ENCODE measurements at places on chromosomes 16 and 17. TPM values are rescaled to one million over a fixed set of nuclear protein-coding genes. Genes with fewer than 3 reads are reported as not detected.

GRCh38 chr16:3490911-3491629 is 4.2 kb downstream of the C16orf90 start:
- H3K4me1 ChIP-seq, result no peaks in the 10 kb centered on the region
- no peak overlapping the region for H3K27ac ChIP-seq
- no peaks in the 10 kb centered on the region for H3K27me3 ChIP-seq
- peaks cover 7% of the 10 kb centered on the region for H3K36me3 ChIP-seq
- no peak overlapping the region for H3K4me3 ChIP-seq

DNA sequence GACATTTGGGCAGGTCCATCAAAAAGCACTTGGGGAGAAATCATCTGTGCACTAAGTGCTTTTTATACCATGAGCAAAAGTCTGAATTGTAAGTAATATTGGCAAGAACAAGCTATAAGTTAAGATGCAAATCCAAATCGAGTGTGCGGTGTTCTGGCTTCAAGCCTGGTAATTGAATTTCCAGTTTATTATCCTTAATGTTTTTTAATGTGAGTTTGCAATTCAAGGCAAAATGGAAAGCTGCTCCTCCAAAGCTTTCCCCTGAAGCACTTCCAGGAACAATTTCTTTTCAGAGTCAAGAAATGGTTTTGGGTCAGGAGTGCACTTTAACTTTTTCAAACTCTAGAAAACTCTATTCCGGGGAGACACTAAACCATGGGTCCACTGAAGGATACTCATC is 445.7 kb downstream of the TOX3 start:
- no peaks in the 10 kb centered on the region for H3K27me3 ChIP-seq
- no peak overlapping the region for H3K27ac ChIP-seq
- H3K4me3 ChIP-seq, result no peak overlapping the region
- no peaks in the 10 kb centered on the region for H3K36me3 ChIP-seq
- DNase-seq, result no peak
- H3K4me1 ChIP-seq, result no peaks in the 10 kb centered on the region

GRCh38 chr16:24609740-24610415 is 70.5 kb downstream of the RBBP6 start:
- DNase-seq, result no peak
- H3K4me3 ChIP-seq, result no peak overlapping the region
- H3K27ac ChIP-seq, result no peak overlapping the region
- H3K4me1 ChIP-seq, result no peaks in the 10 kb centered on the region

Gene ABI3
- total RNA-seq, result 48.2 TPM

Gene PYDC1
- total RNA-seq, result not detected

GRCh38 chr16:8660841-8661301 is 13.5 kb upstream of the ABAT start:
- DNase-seq, result peak; percentile 64
- no peaks in the 10 kb centered on the region for H3K4me1 ChIP-seq
- H3K27ac ChIP-seq, result no peak overlapping the region
- no peaks in the 10 kb centered on the region for H3K36me3 ChIP-seq
- H3K27me3 ChIP-seq, result no peaks in the 10 kb centered on the region

- H3K4me3 ChIP-seq, result no peak overlapping the region
- H3K27me3 ChIP-seq, result peaks cover 19% of the 10 kb centered on the region
- no peak overlapping the region for H3K27ac ChIP-seq
- no peaks in the 10 kb centered on the region for H3K36me3 ChIP-seq
- H3K4me1 ChIP-seq, result peaks cover 11% of the 10 kb centered on the region
- no peak for DNase-seq
Observed at GRCh38 chr17:73156887-73157520, 7.8 kb upstream of the SSTR2 start.

Gene NEUROD2
- total RNA-seq, result not detected

DNA sequence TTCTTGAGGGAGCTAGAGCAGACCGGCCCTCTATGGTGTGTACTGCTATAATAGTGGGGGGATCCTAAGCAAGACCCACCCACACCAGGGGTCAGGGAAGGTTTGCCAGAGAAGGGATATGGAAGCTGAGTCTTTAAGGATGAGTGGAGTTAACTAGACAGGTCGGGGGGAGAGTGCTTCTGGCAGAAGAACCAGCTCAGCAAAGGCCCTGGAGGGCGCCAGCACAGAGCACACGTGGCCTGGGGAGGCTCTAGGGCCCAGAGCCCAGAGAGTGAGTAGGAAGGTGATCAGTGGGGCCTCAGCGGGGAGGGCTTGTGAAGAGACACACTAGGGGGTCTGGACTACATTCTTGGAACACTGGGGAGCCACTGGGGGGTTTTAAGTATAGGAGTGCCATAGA is 21.1 kb downstream of the NGFR start:
- peaks cover 1% of the 10 kb centered on the region for H3K4me1 ChIP-seq
- no peak overlapping the region for H3K4me3 ChIP-seq
- no peak for DNase-seq

Gene TMEM100
- total RNA-seq, result not detected

DNA sequence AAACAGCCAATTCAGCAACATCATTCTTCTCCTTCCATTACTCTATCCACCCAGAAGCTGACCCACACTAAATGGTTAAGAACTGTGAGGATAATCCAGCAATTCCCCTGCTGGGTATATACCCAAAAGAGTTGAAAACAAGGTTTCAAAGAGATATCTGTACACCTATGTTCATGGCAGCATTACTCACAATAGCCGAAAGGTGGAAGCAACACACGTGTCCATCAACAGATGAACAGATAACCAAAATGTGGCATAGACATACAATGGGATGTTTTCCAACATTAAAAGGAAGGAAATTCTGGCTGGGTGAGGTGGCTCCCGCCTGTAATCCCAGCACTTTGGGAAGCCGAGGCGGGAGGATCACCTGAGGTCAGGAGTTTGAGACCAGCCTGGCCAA is 19.9 kb downstream of the MIS12 start:
- H3K4me3 ChIP-seq, result no peak overlapping the region
- no peak for DNase-seq
- H3K36me3 ChIP-seq, result peaks cover 34% of the 10 kb centered on the region
- no peak overlapping the region for H3K27ac ChIP-seq
- H3K4me1 ChIP-seq, result peaks cover 4% of the 10 kb centered on the region
- no peaks in the 10 kb centered on the region for H3K27me3 ChIP-seq

DNA sequence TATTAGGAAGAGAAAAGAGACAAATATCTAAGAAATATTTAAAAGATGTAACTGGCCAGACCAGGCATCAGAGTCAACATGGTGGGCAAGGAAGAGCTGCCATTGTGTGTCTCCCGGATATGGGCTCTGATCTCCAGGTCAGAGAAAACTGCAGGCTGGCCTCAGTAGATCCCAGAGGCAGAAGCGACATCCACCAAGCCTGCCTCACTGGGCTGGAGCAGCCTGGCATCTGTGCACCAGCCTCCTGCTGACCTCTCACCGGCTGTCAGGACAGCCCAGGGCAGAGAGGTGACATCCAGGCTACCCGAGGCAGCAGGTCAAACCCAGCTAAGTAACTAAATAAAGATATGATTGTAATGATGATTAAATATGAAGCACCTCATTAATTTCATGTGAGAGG is 162.8 kb upstream of the TNRC6C start:
- no peak overlapping the region for H3K4me3 ChIP-seq
- peaks cover 1% of the 10 kb centered on the region for H3K27me3 ChIP-seq
- peaks cover 6% of the 10 kb centered on the region for H3K4me1 ChIP-seq
- H3K27ac ChIP-seq, result no peak overlapping the region

Gene CES1
- 5.0 TPM for total RNA-seq

DNA sequence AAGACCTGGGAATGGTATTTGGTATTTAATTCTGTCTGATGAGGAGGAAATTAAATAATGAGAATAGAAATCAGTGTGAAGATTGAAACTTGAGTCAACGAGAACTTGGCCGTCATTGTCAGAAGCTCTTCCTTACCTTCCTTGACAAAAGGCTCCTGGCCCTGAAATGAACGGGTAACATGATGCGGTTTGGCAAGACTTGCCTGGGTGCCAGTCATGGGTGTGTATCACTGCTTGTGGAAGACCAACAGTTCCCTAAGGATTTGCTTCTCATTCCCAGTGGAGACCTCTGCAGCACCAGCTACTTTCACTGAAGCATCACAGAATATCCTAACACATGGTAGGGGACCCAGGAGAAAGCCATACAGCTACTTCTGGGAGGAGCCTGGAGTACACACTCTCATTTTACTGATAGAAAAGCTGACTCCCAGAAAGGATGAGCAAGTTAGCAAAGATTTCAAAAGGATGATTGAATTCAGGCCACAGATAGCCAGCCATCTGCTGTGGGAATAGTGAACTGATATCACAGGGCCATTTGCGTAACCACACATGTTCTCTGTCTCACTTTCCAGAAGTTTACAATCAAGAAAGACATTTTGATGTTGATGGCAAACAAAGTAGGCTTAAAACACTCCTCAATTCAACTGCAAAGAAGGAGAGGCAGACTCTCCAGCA is 258.1 kb upstream of the SALL1 start:
- H3K36me3 ChIP-seq, result no peaks in the 10 kb centered on the region
- no peaks in the 10 kb centered on the region for H3K4me1 ChIP-seq
- no peak overlapping the region for H3K4me3 ChIP-seq
- no peaks in the 10 kb centered on the region for H3K27me3 ChIP-seq

Gene NKIRAS2
- total RNA-seq, result 21.3 TPM

DNA sequence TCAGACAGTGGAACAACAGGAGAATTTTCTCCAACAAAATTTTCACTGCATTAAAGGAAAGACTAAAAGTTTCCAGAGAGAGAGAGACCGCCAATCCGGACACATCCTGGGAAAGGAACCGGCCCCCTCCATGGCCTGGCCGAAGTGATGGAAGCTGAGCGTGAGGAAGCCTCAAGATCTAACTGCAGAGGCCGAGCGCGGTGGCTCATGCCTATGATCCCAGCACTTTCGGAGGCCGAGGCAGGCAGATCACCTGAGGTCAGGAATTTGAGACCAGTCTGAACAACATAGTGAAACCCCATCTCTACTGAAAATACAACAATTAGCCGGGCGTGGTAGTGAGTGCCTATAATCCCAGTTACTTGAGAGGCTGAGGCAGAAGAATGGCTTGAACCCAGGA is 3.9 kb downstream of the CTRB2 start:
- H3K27me3 ChIP-seq, result peaks cover 9% of the 10 kb centered on the region
- peaks cover 7% of the 10 kb centered on the region for H3K4me1 ChIP-seq
- H3K36me3 ChIP-seq, result no peaks in the 10 kb centered on the region
- no peak overlapping the region for H3K27ac ChIP-seq
- DNase-seq, result no peak

GRCh38 chr17:43655693-43656255 is 5.9 kb downstream of the MEOX1 start:
- H3K27me3 ChIP-seq, result peaks cover 3% of the 10 kb centered on the region
- peak overlapping the region; percentile 45 for H3K4me3 ChIP-seq
- H3K27ac ChIP-seq, result peak overlapping the region; percentile 85
- no peaks in the 10 kb centered on the region for H3K36me3 ChIP-seq
- peaks cover 43% of the 10 kb centered on the region for H3K4me1 ChIP-seq

DNA sequence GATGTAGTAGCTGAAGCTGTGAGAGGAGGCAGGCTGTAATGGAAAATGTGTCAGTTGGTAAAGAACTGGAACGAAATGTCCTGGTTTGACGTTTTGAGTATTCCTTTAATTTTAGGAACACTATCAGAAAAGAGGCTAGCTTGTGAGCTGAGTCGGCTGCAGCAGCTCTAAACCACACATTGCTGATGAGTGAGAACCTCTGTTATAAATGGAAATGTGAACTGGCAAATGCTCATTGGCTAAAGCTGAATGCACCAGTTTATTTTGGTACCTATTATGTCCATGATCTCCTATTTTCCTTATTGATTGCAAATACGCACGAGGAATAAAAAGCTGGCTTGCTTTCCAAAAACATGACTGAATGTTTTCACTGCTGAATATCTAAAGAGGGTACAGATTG is 11.0 kb upstream of the WIPI1 start:
- H3K4me3 ChIP-seq, result no peak overlapping the region
- no peaks in the 10 kb centered on the region for H3K36me3 ChIP-seq
- peaks cover 29% of the 10 kb centered on the region for H3K27me3 ChIP-seq
- H3K4me1 ChIP-seq, result peaks cover 11% of the 10 kb centered on the region
- no peak overlapping the region for H3K27ac ChIP-seq
- no peak for DNase-seq

Gene SAMD14
- total RNA-seq, result 1.3 TPM

GRCh38 chr17:15777717-15778116 is 45.6 kb downstream of the TBC1D26 start:
- no peaks in the 10 kb centered on the region for H3K4me1 ChIP-seq
- peaks cover 15% of the 10 kb centered on the region for H3K27me3 ChIP-seq
- H3K4me3 ChIP-seq, result no peak overlapping the region
- H3K27ac ChIP-seq, result no peak overlapping the region
- DNase-seq, result no peak

Gene ABCC11
- not detected for total RNA-seq

Gene CSH1
- total RNA-seq, result not detected

- H3K27me3 ChIP-seq, result no peaks in the 10 kb centered on the region
- no peak overlapping the region for H3K4me3 ChIP-seq
- H3K4me1 ChIP-seq, result no peaks in the 10 kb centered on the region
- H3K27ac ChIP-seq, result no peak overlapping the region
Observed at GRCh38 chr16:66491716-66492064, 58.2 kb downstream of the TK2 start.

Gene MEIOB
- not detected for total RNA-seq

Gene SERPINF2
- total RNA-seq, result 0.55 TPM

Gene ODF4
- not detected for total RNA-seq

DNA sequence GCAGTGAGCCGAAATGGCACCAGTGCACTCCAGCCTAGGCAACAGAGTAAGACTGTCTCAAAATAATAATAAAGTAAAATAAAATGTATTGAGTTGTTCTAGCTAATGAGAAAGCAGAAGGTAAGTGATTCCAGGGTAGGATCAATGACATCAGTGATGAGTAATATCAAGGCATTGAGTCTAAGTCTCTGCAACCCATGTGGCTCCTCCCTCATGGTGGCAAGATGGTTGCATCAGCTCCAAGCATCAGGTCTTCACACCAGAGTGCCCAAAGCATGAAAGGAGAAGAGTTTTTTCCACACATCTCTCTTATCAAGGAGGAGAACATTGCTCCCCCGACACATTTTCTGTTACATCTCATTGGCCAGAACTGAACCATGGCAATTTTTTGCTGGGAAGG is 34.8 kb upstream of the GAS7 start:
- no peak overlapping the region for H3K4me3 ChIP-seq
- H3K27me3 ChIP-seq, result no peaks in the 10 kb centered on the region
- H3K4me1 ChIP-seq, result no peaks in the 10 kb centered on the region

GRCh38 chr17:42537826-42538451 is 1.9 kb downstream of the NAGLU start:
- DNase-seq, result no peak
- H3K27ac ChIP-seq, result peak overlapping the region; percentile 11
- H3K4me1 ChIP-seq, result peaks cover 41% of the 10 kb centered on the region
- peaks cover 8% of the 10 kb centered on the region for H3K27me3 ChIP-seq
- peak overlapping the region; percentile 61 for H3K4me3 ChIP-seq

- H3K4me1 ChIP-seq, result peaks cover 25% of the 10 kb centered on the region
- peaks cover 54% of the 10 kb centered on the region for H3K36me3 ChIP-seq
- H3K27me3 ChIP-seq, result no peaks in the 10 kb centered on the region
- no peak overlapping the region for H3K27ac ChIP-seq
- DNase-seq, result no peak
- no peak overlapping the region for H3K4me3 ChIP-seq
Observed at GRCh38 chr16:31080035-31080629, 5.9 kb downstream of the ZNF646 start.

GRCh38 chr17:69503711-69504110 is 89.2 kb downstream of the MAP2K6 start:
- DNase-seq, result no peak
- H3K27me3 ChIP-seq, result no peaks in the 10 kb centered on the region
- no peak overlapping the region for H3K4me3 ChIP-seq
- no peak overlapping the region for H3K27ac ChIP-seq
- H3K36me3 ChIP-seq, result no peaks in the 10 kb centered on the region
- H3K4me1 ChIP-seq, result no peaks in the 10 kb centered on the region

GRCh38 chr16:76118344-76118743 is 158.9 kb upstream of the CNTNAP4 start:
- no peak overlapping the region for H3K4me3 ChIP-seq
- no peaks in the 10 kb centered on the region for H3K36me3 ChIP-seq
- no peak for DNase-seq
- H3K27ac ChIP-seq, result no peak overlapping the region
